ENCODE measurements at places on chromosomes 11 and 22.

DNA sequence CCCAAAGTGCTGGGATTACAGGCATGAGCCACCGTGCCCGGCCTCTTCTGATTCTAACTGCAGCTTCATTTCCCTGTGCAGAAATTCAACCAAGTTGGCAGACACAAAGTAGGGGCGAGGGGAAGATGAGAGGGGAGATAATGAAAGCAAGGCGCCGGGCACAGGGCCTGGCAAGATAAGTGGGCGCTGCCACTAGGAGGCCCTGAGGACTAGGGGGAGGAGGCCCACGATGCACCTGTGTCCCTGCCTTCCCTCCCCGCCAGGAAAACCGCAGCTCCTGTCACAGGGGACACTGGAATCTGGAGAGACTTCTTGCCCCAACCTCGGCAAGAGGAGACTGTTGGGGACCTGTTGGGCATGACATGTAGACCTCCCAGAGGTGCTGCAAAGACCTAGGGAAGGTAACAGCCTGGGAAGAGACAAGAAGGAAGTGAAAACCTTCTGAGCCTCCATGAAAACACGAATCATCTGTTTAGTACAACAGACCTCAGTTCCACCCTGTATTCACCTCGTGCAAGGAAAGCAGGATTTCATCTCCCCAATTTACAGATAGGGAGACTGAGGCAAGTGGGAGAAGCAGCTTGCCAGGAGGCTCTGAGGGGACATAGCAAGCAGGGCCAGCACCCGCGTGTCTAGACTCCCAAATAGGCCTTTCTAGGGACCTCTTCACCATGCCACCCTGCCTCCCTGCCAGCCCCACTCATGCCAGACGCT lies 3.1 kb upstream of the LGALS1 start:
- no peak for DNase-seq

GRCh38 chr22:17047656-17048055 lies 37.1 kb upstream of the IL17RA start:
- no peak for DNase-seq

GRCh38 chr11:19712281-19713195 lies at the start of gene NAV2:
Gene NAV2, plus strand, starts transcription at chr11:19712837. Its CDS starts 859 bp downstream, at chr11:19713696.
- DNase-seq = peak; percentile 48

- no peak for DNase-seq
Measured at GRCh38 chr11:98036810-98037209, 983.9 kb upstream of the CNTN5 start.

DNA sequence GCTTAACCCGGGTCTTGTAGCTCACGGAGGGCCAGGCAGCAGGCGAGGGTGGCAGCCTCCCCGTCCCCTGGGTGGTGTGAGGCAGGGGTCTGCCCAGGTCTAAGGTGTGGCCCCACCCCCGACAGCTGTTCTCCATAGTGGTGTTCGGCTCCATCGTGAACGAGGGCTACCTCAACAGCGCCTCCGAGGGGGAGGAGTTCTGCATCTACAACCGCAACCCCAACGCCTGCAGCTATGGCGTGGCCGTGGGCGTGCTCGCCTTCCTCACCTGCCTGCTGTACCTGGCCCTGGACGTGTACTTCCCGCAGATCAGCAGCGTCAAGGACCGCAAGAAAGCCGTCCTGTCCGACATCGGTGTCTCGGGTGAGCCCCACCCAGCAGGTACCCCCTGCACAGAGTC lies 24.4 kb downstream of the SYNGR1 start:
- no peak for DNase-seq

- DNase-seq = no peak
Measured at GRCh38 chr11:19237813-19238212, 2.9 kb downstream of the E2F8 start.

- DNase-seq = no peak
Measured at GRCh38 chr11:90426442-90426841, 203.6 kb upstream of the CHORDC1 start.

DNA sequence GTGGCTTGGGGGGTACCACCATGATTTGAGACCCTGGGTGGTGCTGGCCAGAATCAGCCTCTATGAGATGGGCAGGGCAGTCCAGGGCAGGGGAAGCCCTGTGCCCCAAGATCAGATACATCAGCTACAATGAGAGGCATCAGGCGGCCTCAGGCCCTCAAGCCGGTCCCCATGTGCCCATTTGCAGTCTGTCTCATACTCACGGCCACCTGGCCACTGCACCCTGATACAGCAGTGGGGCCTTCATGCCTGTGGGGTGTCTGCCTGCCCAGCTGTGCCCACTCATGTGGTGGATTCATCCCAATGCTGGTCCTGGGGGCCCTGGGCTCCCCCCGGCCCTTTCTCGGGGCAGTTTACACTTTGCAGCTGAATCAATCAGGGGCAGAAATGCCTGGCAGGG lies 42.4 kb upstream of the KCNQ1OT1 start:
- DNase-seq = no peak

DNA sequence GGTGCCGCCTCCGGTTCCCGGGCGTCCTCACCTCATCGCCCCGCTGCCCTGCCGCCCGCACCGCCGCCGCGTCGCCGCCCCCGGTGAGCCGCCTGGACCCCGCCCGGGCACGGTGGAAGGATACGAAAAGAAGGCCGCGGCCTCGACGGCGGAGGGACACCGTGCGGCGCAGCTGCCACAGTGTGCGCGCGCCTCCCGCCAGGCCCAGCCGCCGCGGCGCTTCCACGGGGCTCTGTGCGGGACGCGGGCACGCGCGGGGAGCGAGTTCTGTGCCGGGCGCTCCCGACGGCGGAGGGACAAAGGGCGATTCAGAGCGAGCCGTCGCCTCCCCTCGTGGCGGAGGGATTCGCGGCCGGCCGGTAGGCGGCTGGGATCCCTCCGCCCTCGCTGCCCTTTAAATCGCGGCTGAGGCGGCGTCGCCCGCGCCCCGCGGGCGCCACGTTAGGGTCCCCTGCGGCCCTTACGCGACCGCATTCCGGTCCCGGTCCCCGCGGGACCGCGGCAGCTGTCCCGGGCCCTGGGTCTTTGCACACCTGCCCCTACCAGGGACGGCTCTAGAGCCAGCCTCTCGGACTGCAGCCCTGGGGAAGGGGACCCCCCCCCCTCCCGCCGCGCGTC lies 568 bp upstream of the KMT5B start:
- peak; percentile 77 for DNase-seq

- DNase-seq = no peak
Measured at GRCh38 chr22:20218987-20219386, 49.1 kb downstream of the RTN4R start.

DNA sequence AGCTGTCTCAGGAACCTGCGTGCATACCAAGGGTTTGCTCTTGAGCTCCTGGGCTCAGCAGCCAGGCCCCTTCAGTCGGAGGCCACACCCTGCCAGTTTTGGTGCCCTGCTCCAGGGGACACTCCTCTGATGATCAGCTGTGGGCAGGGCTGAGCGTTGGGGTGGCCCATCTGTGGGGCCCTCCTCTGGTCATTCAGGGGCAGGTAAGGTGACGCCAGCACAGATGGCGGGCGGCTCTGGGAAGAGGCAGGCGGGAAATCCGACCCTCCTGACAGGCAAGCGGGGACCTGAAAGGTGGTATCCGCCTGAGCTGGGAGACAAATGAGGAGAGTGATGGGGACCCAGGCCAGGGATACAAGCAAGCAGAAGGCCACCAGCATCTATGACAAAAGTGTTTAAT lies 3.8 kb upstream of the MFNG start:
- no peak for DNase-seq

- DNase-seq = no peak
Measured at GRCh38 chr22:33669746-33670145, 250.5 kb downstream of the LARGE1 start.

DNA sequence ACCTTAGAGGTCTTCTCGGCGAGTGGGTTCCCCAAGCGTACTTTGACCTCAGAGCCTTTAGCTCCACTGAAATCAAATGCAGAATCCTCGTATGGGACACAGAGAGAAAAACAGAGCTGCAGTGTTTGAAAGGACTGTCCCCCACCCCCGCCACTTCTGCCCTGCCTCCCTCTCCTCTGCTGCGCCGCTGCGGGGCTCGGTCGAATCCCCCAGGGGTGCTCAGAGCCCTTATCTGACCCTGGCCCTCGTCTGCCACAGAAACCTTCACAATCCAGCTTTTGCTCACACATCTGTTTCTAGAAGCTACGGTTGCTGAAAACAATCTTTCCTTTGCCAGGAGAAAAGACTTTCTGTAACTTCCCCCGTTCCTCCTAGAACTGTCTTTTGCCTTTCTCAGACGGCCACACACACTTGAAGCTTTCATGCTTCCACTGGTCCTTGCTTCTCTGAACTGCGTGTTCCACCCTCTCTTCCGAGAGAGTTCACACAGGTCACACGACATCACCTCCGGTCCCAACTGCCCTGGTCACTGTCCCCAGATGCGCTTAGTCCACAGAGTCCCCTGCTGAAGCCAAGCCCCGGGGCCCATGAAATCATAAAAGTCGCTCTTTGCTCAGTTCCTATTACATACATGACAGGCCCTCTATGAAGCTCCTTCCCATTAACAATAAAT lies 3.7 kb downstream of the SMIM35 start:
- no peak for DNase-seq

DNA sequence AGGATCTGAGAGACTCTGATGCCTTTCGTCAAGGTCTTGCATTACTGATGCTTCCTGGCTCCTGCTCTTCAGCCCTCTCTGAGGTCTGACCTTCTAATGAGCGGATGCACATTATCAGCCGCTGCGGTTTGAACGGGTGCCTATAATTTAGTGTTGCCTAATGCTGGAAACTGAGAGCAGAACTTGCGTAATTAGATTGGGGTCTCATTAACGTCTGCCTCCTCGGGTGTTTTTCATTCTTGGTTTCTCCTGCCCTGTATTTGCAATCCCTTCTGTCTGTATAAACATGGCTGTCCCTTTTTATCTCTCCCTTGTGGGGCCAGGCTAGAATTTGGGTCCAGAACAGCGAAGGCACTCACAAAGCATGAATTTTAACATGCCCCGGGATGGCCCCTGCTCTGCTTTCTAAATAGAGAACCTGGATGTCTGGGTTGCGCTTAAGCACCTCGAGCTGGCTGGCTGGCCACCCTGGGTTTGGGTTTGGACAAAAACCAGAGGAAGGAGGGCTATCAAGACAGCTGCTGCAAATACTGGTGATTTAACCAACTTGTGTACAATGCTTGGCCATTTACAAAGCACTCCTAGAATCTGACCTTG lies 118.6 kb downstream of the TIMP3 start:
- no peak for DNase-seq

DNA sequence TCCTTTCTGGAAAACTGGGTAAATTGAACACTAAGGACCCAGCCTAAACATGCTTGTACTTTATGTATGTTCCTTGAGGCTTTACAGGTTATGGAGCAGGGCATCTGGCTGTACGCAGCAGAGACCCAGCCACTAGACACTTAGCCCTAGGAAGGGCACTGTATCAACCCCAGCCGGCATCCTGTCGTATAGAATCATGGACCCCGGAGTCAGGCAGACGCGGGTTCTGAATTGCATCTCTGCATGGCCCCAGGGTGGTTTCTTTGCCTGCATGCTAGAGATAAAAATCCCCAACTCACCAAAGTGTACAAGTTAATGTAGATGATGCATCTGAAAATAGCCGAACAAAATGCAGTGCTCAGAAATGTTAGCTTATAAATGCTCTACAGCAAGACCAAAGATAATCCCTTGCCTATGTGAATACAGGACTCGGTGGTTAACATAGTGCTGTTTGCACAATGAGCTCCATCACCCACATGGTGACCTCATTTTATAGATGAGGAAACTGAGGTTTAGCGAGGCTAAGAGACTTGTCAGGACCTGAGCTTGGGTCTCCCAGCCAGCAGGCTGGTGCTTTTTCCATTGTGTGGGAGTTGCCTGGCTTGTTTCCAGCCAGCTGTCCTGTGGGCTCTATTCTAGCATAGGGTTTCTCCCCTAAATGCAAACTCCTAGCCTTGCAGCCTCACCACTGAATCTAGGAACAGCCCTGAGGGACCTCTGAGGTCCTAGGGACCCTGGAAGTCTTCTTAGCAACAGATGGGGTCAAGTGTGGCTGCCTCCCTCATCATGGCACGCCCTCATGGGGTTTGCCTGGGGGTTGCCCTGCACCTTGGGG lies 7.3 kb downstream of the CD6 start:
- peak; percentile 52 for DNase-seq

- DNase-seq = no peak
Measured at GRCh38 chr11:47264521-47264920, 5.4 kb upstream of the MADD start.

DNA sequence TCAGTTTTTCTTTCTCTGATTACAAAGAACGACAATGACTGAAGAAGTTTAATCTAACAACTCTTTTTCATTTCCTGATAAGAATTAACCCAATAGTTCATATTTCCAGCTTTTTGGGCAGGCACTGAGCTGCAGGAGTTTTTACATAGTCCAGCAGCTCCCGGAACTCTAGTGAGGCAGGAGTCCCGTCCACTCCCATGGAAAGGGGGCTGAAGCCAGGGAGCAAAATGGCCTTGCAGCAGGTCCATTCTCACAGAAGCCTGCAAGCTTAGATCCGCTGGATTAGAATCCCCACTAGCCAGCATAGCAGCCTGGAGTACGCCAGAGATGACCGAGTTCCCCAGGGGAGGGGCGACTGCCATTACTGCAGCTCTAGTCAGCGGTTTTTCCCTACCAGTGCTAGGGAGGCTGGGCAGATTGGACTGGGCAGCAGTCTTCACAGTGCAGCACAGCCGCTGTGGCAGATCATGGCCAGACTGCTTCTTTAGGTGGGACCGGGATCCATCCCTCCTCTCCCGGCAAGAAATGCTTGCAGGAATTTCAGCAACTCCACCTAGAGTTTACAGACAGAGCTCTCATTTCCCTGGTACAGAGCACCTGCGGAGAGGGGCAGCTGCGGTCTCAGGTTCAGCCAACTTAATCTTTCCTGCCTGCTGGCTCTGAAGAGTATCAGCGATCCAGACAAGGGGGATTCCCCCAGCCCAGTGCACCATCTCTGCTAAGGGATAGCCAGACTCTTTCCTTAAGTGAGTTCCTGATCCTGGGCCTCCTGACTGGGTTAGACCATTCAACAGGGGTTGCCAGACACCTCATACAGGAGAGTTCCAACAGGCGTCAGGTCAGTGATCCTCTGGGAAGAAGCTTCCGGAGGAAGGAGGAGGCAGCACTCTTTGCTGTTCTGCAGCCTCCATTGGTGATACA lies 742 bp upstream of the CASP4 start:
- no peak for DNase-seq

GRCh38 chr22:20249797-20250354 lies 18.2 kb downstream of the RTN4R start:
- DNase-seq = no peak

DNA sequence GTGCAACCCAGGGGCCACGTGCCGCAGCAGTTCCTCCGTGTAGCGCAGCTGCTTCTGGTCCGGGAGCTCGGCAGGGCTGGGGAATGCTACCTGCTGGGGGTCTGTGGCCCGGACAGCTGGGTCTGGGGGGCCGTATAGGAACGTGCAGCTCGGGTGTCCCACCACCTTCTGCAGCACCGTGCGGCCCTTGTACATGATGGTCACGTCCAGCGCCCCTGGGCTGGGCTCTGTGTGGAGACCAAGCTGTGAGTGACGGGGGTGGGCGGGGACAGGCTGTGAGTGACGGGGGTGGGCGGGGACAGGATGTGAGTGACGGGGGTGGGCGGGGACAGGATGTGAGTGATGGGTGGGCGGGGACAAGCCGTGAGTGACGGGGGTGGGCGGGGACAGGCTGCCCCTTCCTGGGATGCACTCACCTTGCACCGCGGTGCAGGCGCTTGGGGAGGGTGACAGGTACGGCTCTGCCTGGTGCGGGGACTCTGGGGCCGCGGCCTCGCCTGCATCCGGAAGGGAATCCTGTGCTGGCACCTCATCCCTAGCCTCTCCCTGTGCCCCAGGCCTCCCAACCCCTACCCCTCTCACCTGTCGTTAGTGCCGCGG lies 2.3 kb downstream of the IRF7 start:
- DNase-seq = peak; percentile 76

Data from stimulated activated CD4-positive, alpha-beta T cell treated with anti-CD3 and anti-CD28 coated beads, TNF-alpha, amount 100 ng/mL, for 4 hours (primary cell).